BE2C (cell line): ENCODE measurements at places on chromosomes 5 and 9.

- DNase-seq, result peak; percentile 64
These were observed 263.2 kb downstream of the DMAC1 start for GRCh38 chr9:7536310-7536939.

DNA sequence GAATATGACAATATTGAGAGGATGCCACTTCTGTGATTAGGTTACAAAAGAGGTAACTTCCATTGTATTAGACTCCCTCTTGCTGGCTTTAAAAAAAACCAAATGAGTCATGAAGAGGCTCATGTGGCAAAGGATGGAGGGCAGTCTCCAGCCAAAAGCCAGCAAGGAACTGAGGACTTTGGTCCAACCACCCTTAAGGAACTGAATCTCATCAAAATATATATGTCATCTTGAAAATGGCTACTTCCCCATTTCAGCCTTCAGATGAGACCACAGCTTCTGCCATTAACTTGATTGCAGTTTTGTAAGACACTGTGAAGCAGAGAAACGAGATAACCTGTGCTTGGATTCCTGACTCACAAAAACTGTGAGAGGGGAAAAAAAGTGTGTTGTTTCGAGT is 15.5 kb upstream of the TRIM32 start:
- DNase-seq, result no peak

DNA sequence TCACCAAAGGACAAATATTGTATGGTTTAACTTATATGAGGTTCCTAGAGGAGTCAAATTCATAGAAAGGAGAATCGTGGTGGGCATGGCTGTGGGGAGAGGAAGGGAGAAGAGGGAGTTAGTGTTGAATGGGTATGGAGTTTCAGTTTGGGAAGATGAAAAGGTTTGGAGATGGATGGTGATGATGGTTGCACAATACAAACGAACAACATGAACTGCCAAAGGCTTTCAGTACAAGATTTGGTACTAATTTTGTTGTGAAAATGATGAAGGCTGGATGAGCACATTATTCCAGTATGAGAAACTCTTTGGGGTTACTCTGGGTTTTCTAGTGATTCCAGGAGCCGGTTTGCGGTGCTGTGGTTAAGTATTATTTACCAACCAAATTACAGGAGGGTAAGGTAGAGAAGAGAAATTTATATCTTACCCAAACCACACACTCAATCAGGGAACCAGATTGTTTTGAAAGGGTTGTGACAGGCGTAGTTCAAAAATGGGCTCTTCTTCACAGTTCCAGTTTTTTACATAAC is 112.0 kb upstream of the TBC1D2 start:
- DNase-seq, result no peak

- DNase-seq, result no peak
These were observed 2.4 kb upstream of the RXRA start for GRCh38 chr9:134323741-134324358.

GRCh38 chr9:88355166-88355565 is 33.1 kb upstream of the SPIN1 start:
- DNase-seq, result no peak

GRCh38 chr9:110997847-110998246 is 40.4 kb downstream of the LPAR1 start:
- DNase-seq, result no peak

GRCh38 chr5:20949636-20950035 is 961.6 kb upstream of the CDH18 start:
- DNase-seq, result no peak
